ENCODE measurements at places on chromosomes 6 and 20. TPM values are rescaled to one million over a fixed set of nuclear protein-coding genes. Genes with fewer than 3 reads are reported as not detected.

- no peak for DNase-seq
These were observed 198.8 kb upstream of the PREP start for GRCh38 chr6:105601541-105602236.

Gene LY6G6F
- total RNA-seq = not detected

DNA sequence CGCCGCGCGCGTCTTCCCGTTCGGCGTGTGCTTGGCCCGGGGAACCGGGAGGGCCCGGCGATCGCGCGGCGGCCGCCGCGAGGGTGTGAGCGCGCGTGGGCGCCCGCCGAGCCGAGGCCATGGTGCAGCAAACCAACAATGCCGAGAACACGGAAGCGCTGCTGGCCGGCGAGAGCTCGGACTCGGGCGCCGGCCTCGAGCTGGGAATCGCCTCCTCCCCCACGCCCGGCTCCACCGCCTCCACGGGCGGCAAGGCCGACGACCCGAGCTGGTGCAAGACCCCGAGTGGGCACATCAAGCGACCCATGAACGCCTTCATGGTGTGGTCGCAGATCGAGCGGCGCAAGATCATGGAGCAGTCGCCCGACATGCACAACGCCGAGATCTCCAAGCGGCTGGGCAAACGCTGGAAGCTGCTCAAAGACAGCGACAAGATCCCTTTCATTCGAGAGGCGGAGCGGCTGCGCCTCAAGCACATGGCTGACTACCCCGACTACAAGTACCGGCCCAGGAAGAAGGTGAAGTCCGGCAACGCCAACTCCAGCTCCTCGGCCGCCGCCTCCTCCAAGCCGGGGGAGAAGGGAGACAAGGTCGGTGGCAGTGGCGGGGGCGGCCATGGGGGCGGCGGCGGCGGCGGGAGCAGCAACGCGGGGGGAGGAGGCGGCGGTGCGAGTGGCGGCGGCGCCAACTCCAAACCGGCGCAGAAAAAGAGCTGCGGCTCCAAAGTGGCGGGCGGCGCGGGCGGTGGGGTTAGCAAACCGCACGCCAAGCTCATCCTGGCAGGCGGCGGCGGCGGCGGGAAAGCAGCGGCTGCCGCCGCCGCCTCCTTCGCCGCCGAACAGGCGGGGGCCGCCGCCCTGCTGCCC, 1.1 kb downstream of the SOX4 start:
- no peak for DNase-seq

GRCh38 chr6:125828476-125829039, 37.8 kb downstream of the NCOA7 start:
- DNase-seq = no peak

Gene FAM210B
- total RNA-seq = 46.9 TPM

GRCh38 chr20:6685181-6685582, 82.3 kb upstream of the BMP2 start:
- DNase-seq = no peak

- no peak for DNase-seq
These were observed 109.5 kb downstream of the MYLK4 start for GRCh38 chr6:2641044-2641725.

Data from osteocyte (in vitro differentiated cells).